ENCODE measurements at places on chromosomes 7 and 10.

DNA sequence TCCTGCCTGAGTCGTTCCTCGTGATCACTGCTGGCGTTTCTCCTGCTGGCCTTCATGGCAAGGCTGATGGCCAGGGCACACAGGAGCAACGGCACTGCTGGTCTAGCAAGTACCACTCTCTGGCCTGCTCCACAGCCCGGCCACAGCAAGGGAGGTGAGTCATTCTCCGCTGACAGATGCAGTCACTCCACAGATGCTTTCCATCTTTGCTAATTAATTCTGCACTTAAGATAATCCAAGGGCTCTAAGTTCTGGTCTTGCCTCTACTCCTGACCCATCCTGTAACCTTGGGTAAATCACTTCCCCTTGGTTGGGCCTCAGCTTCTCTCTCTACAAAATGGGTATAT is 244.4 kb downstream of the RPS24 start:
- no peak for DNase-seq

DNA sequence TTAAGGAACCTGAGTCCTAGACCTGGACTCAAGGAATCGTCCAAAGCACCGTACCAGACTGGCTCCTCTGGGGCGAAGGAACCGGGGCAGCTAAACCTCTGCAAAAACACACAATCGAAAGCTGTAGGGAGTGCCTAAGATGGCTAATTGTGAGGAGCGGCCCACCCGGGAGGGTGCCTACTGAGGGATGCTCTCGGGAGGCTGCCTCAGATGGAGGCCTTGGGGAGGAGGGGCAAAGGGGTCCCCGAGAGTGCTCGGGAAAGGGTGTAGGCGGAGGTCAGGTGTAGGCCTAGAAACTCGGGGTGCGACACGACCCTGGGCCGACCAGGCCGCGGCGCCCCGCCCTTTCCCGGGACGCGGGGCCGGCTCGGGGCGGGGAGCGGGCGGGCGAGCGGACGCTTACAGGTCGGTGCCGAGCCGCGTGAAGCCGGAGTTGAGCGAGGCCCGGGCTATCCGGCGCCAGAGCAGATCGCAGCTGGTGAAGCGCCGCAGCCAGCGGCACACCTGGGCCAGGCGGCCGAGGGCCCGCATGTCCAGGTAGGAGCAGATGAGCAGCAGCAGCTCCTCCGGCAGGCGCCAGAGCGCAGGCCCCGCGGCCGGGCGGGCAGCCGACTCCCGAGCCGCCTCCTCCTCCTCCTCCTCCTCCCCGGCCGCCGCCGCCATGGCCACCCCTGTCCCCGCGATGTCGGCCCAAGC is 844 bp downstream of the FBXW4 start:
- DNase-seq = peak; percentile 65

GRCh38 chr10:129102906-129103693 is 363.9 kb upstream of the MGMT start:
- DNase-seq = no peak

DNA sequence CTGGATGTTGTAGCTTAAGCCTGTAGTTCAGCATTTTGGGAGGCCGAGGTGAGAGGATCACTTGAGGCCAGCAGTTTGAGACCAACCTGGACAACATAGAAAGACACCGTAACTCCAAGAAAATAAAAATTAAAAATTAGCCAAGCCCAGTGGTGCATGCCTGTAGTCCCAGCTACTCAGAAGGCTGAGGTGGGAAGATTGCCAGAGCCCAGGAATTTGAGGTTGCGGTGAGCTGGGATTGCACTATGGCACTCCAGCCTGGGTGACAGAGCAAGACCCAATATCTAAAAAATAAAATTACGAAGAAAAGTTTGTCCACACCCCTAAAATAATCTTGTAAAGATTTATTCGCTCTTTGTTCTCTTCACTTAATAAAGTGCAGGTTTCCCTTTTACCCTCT is 951.0 kb downstream of the TYW1 start:
- no peak for DNase-seq

GRCh38 chr7:47444376-47445098 is 137.4 kb downstream of the TNS3 start:
- no peak for DNase-seq

DNA sequence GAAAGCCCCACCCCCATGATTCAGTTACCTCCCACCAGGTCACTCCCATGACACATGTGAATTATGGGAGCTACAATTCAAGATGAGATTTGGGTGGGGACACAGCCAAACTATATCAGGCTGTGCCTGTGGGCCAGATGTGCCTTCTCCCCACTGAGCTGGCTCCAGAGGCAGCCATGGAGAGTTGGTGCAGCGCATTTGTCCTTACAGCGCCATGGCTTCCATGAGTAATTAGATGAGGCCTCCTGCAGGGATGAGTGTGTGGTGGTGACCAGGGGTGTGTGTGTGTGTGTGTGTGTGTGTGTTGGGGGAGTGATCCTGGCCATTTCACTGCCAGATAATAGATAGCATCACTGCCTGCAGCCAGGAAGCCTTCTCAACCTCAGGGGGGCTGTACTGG is 94.6 kb downstream of the FANK1 start:
- no peak for DNase-seq

GRCh38 chr10:116913695-116914094 is 64.4 kb downstream of the ENO4 start:
- no peak for DNase-seq

DNA sequence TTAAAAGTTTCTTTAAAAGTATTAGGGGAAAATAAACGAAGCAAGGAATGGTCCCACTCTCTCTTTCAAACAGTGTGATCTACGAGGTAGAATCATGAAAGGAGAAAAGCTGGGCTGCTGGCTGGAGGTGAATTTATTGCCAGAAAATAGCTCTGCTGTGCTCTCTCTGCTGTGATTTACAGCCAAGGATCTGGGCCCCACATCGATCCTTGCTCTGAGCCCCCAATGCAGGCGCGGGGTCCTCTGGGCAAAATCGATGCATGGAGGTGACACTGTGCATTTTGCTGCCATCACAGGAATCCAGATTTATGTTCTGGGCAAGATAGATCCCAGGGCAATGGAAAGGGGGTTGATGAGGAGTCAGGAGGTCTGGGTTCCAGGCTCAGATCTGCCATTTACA is 91.0 kb upstream of the GPR26 start:
- DNase-seq = no peak

DNA sequence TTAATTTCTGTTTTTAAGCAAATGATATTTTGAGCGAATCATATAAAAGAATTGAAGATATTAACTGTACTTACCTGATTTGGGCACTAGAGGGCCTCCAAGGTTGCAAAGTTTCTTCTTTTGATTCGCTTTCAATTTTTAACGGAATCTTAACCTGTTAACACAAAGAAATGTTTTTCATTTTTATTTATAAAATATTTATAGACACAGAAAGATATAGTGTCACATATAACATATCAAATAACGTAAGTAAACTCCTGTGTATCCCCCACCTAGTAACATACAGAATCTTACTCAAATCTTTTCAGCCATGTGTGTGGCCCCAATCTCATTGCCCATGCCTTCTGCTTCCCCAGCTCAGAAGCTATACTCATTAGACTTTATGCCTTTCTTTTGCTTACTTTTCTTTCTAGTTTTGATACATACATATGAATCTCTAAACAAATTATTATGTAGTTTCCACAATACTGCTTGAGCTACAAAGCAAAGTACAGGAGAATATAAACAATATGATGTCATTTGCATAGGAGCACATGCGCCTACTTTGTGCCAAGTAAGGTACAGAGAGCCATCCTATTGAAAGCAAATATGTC is 49.5 kb upstream of the ZPBP start:
- no peak for DNase-seq

- no peak for DNase-seq
These were observed 42.2 kb upstream of the BHLHA15 start for GRCh38 chr7:98168904-98169621.

GRCh38 chr10:44591911-44592310 is 207.0 kb upstream of the CXCL12 start:
- DNase-seq = no peak

- DNase-seq = no peak
These were observed 71.7 kb downstream of the MAP3K8 start for GRCh38 chr10:30505543-30506298.

GRCh38 chr7:50805447-50806125 is 22.9 kb upstream of the GRB10 start:
- no peak for DNase-seq

DNA sequence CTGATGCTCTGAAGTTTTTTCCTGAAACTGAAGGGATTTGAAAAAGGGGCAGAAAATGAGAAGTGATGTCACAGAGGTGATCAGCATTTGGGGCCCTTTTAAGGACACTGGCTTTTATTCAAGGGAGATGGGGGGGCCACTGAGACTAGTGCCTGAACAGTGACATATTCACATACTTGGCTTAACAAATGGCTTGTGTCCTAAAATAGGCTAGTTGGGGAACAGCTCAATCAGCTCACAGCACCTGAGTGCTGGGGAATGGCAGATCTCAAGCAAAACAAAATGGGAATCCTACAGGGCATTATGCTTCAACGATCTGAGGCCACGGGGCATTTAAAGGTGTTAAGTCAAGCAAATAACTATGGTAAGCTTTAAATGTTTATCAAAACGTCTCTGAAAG is 90.1 kb downstream of the UBE2H start:
- DNase-seq = no peak

GRCh38 chr7:10315881-10316280 is 657.8 kb upstream of the PHF14 start:
- no peak for DNase-seq

GRCh38 chr10:90180886-90181691 is 479.7 kb downstream of the KIF20B start:
- no peak for DNase-seq

GRCh38 chr7:67401492-67401891 is 404.9 kb downstream of the TYW1 start:
- no peak for DNase-seq

DNA sequence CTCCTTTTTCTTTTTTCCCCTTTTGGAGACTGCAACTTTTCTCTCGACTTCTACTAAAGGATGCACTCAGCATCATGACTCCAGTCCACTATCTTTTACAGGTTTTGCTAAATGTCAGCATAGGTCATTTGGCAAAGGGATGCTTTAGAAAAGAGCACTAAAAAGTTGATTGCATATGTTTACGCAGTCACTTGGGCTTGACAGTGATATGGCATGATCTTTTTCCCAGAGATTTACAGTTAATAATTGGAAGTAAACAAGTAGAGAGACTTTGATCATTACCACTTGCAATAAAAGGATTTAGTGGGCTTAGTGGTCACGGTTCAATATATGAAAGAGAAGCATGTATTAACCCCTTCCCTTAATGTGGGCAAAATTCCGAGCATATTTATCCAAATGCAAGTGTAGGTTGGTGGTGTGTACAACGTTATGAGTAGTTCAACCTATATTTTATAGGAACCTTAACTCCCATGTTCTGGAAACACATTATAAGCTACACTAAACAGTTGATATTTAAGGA is 1.8 kb downstream of the BMI1 start:
- no peak for DNase-seq

DNA sequence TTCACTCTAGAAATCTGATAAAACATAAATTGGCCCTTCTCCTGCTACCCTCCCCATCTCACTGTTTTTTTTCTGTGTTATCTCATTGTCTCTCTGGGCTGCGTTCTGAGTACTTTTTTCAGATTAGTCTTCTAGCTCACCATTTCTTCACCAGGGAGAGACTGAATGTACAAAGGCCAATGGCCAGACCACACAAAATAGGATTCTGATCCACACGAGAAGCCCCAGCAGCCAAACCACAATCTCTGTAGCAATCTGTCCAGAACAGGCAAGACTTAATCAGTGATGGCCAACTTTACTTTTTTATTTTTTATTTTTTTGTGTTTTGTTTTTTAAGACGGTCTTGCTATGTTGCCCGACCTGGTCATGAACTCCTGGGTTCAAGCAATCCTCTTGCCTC is 55.9 kb upstream of the PAPSS2 start:
- no peak for DNase-seq

GRCh38 chr10:43825421-43825820 is 176.7 kb upstream of the ZNF32 start:
- no peak for DNase-seq

DNA sequence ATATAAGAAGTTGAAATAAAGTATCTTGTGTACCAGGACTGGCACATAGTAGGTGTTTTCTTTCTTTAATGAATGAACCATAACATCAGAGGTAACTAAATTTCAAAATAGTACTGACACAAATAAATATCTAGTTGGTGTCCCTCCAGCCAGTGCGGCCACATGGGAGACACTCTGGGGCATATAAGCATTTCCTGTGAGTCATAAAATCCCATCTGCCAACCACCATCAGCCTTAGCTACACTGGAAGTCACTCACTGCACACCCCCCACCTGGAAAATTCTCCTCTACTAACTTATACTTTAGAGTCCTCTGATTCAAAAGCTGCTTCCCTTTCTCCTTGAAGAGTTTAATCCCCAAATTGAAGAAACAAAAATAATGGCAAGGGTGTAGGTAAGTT is 32.5 kb downstream of the DYDC1 start:
- DNase-seq = no peak

DNA sequence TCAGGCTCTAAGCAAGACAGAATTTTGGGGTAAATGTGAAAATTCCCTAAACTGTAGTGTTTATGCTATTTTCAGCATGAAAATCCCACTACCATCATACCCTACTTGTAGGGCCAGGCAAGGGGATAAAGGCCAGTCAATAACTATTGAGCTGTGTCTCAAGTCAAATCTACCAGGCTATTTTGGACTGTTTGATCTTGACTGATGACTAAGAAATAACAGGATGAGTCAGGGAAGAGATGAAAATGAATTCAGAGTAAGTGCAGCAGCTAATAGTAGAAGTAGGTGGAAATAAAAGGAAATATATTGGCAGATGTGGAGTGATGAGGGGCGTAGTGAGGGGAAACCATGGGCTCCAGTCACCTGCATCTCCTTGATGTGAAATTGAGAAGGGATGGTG is 225.8 kb upstream of the PHYHIPL start:
- DNase-seq = no peak

DNA sequence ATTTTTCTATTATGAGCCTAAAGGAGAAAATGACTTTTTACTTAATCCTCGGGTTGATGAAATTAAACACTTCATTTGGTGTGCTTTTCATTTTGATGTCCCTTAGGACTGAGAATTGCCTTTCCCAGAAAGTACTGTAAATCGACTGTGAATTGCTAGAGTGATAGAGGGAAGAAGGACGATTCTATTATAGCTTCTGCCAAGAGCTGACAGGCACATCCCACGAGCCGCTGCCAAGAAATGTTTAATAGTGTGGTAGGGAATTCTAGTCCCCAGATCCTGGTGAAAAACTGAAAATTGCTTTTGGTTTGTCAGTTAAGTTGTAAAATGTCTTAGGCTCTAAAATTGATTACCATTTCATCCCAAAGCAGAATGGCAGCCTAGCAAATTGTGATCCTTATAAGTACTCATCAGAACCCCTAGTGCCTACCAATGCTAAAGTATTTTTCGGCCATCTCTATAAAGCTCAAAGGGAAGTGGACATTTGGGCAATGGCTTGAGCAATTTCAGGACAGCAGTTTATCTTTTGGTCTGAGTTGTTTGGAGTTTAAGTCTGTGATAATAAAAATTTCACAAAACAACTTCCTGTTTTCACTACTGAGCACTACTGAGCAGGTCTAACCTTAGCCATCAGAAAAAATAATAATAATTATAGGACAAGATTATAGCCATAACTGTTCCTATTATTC is 44.6 kb upstream of the HYCC1 start:
- DNase-seq = no peak

- DNase-seq = no peak
These were observed 34.5 kb downstream of the PPP2R2D start for GRCh38 chr10:131935260-131935659.

GRCh38 chr7:146826329-146826728 is 709.7 kb downstream of the CNTNAP2 start:
- DNase-seq = no peak

GRCh38 chr10:3861795-3862194 is 76.8 kb upstream of the KLF6 start:
- no peak for DNase-seq

GRCh38 chr7:123682690-123683089 is 27.0 kb downstream of the LMOD2 start:
- no peak for DNase-seq

All from frontal cortex (tissue), 4 donors.